Stimulated activated CD8-positive, alpha-beta memory T cell treated with anti-CD3 and anti-CD28 coated beads, Interleukin-2, amount 100 ng/mL, for 1 hour (primary cell): ENCODE measurements at places on chromosomes 16 and 17.

DNA sequence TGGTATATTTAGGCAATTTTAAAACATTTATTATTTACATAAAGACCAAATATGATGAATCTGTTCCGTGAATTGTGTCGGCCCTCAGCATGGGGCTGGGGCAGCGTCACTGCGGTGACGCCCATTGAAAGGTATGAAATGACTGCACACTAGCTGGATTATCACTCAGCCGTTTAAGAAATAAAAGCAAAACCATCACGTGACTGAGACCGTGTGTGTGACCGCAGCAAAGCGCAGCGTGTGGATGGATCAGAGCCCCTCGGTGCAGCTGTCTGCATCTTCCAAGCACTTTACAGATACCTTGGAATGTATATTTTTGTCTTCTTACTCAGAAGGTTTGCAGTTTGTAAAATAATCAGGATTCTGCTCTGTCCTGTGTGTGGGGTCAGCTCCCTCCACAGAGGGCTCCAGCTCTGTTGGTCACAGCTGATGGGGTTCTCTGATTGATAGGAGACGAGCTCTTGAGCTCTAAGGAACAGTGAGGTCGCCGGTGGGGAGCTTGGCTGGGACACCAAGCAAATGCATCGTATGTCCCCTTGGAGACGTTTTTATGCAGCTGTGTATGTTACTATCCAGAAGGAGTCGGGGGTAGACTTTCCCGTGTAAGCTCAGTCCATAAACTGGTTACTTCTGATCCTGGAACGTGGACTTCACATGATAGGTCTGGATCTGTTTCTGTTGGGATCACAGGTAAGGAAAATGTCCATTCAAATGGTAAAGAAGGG lies 45.1 kb downstream of the WDR45B start:
- DNase-seq, result no peak

- no peak for DNase-seq
Observed at GRCh38 chr16:57925310-57925709, 45.6 kb downstream of the CNGB1 start.

- DNase-seq, result no peak
Observed at GRCh38 chr16:89065458-89065822, 28.2 kb upstream of the ACSF3 start.

DNA sequence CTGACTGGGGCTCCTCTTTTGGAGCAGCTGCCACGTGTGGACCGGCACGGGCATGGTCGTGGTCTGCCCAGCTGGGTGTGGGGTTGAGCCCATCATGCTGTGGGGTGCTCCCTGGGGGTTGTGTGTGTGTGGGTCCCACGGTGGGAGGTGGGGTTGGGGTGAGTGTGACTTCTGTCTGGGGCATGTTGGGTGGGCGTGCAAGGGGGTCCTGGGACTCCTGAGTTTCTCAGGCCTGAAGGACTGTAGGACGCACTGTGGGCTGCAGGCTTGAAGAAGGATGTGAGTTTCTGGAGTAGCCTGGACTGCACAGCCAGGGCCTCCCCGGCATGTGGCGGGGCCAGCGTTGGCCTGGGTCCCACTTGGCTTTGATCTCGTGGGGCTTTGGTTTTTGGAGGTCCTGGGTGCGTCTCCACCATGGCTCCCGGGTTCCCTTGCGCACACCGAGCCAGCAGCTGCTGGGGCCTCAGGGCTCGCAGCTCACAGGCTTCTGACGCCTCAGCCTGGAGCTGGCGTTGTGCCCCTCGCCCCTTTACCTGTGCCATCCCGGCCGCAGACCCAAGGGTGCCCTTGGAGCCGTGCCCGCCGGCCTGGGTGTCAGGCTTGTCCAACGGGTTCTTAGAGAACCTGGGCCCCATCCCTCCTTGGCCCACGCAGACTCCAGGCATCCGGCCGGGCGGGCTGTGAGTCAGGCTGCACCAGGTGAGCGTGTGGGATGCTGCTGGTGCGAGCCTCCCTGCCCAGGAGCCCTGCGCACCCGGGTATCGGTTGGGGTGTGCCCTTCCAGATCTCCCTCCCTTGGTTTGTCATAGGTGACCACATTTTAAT lies 34.4 kb upstream of the ZNF750 start:
- no peak for DNase-seq

DNA sequence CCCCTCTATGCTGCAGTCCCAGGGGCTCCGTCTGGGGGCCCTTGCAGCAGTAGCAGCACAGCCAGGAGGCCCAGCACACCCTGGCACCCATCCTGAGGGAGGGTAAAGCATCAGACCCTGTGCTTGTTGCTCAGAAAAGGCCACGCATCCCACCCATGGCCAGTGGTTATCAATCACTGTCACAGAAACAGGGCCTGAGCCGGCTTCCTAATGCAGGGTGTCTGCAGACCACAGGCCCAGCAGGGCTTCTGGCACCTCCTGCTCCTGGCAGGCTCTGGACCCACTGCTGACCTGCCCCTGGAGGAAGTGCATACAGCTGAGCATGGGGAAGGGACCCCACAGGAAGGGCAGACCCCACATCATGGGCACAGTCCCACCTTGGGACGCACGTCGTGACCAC lies 26.9 kb upstream of the CDH15 start:
- DNase-seq, result no peak

DNA sequence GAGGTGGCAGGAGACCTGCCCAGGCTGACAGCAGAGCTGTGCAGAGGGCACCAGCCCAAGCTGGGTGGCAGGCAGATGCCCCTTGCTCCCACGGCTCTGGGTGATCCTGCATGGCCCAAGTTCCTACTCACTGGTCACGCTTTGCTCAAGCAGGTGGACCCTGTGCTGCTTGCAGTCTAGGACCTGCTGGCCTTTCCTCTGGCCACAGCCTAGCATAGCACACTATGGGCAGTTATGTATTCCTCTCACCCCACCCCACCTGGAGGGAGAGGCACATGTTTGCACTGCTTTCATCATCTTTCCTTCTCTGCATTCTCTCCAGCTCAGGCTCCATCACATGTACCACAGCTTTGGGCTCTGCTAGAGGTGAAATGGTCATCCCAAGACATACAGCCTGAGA lies 19.6 kb upstream of the SREBF1 start:
- DNase-seq, result no peak

GRCh38 chr16:68374246-68374805 lies 63.5 kb downstream of the PRMT7 start:
- no peak for DNase-seq

DNA sequence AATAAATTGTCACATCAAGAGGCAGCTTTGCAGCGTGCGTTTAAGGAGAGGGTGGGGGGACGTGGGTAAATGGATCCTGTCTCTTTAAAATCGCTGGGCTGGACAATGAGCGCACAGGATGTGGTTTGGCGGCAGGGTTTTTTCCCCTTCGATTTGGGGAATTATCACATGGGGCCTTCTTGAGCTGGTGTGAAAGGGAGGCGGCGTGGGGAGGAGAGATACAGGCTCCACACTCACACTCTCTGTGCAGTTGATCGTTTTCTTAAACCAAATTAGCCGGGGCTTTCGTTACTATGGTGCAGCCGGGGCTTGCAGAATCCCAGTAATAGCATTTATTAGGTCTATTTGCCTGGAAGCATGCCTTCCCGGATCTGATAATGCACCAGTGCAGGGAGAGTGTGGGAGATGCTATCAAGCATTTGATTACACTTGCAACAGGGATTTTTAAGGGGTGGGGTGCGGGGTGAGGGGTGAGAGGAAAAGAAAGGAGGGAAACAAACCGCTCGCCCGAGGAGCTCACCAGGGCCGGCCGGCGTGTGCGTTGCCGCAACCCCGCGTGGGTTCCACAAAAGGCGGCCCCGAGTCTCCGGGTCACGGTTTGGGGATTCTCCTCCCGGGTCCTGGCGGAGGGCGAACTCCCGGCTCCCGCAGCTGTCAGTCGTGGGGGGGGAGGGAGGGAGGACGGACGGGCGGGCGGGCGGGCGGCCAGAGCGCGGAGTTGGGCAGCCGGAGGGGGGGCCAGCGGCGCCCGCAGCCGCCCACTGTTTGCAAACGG lies 58.8 kb upstream of the GSE1 start:
- DNase-seq, result peak; percentile 60
